ENCODE measurements at places on chromosomes 4 and X. TPM values are rescaled to one million over a fixed set of nuclear protein-coding genes. Genes with fewer than 3 reads are reported as not detected.
A peak's percentile ranks its signal among the peaks of the same experiment; 100 is the strongest.

GRCh38 chr4:112085156-112086035, 59.9 kb upstream of the FAM241A start:
- no peak for DNase-seq
- no peak overlapping the region for H3K27ac ChIP-seq
- H3K4me1 ChIP-seq: no peaks in the 10 kb centered on the region
- no peaks in the 10 kb centered on the region for H3K36me3 ChIP-seq
- H3K4me3 ChIP-seq: no peak overlapping the region
- H3K27me3 ChIP-seq: no peaks in the 10 kb centered on the region

DNA sequence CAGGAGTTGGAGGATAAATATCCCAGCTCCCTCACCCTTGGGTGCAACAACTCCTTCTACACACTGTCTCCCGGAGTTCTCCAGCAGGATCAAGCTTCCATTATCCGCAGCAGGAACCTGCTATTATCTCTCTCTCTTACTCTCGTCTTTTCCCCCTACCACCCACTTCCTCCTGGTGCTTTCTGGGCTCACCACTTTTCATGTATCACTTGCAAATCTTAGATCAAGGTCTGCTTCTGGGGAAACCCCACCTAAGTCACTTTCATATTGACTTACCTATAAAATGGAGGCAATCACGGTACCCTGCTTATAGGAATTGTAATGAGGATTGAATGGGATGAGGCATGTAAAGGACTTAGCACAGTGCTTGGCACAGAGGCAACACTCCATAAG, 589.5 kb downstream of the BCOR start:
- no peaks in the 10 kb centered on the region for H3K27me3 ChIP-seq
- DNase-seq: no peak
- H3K4me3 ChIP-seq: no peak overlapping the region
- H3K36me3 ChIP-seq: no peaks in the 10 kb centered on the region
- no peaks in the 10 kb centered on the region for H3K4me1 ChIP-seq
- no peak overlapping the region for H3K27ac ChIP-seq

The NBDY gene
- 13.8 TPM for total RNA-seq

The MEPE gene
- total RNA-seq: not detected

DNA sequence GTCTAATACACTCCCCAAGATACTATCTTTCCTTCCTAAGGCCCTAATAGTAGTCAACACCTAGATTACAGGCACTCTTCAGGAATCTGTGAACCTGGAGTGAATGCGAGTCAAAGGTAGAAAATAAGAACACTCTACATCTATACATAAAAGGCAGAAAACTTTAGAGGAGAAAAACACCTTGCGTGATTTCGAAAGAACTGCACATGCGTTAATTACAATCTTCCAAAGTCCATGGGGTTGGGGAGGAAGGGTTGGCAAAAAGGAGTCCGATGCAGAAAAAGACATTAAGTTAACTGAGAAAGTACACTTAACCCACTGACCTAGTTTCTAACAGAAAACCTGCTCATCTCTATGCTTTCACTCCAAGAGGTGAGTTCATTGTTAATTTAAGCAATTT, 27.3 kb downstream of the KLHL15 start:
- no peaks in the 10 kb centered on the region for H3K4me1 ChIP-seq
- no peaks in the 10 kb centered on the region for H3K27me3 ChIP-seq
- no peak for DNase-seq
- H3K4me3 ChIP-seq: no peak overlapping the region
- H3K36me3 ChIP-seq: no peaks in the 10 kb centered on the region
- H3K27ac ChIP-seq: no peak overlapping the region

The CXCL8 gene
- total RNA-seq: 0.49 TPM

The SLC7A11 gene
- 1.5 TPM for total RNA-seq

DNA sequence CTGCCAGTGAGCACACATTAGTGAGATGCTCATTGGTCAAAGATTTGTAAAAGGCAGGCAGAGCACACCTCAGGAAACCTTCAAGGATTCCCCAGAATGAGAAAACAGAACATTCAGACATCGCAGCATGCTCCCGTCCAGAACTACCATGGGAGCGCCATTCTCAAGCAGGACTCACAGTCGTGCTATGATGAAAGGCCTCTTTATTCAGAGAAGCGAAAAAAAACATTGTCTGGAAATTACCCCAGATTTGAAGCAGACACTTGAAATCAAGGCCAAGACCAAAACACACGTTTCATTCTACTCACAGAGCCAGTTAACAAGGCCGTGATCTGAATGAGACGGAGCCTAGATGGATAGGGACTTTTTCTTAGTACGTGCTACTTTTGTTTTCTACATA, 961.8 kb upstream of the TENM3 start:
- no peak for DNase-seq
- no peaks in the 10 kb centered on the region for H3K4me1 ChIP-seq
- no peak overlapping the region for H3K4me3 ChIP-seq
- no peaks in the 10 kb centered on the region for H3K27me3 ChIP-seq
- H3K27ac ChIP-seq: no peak overlapping the region

DNA sequence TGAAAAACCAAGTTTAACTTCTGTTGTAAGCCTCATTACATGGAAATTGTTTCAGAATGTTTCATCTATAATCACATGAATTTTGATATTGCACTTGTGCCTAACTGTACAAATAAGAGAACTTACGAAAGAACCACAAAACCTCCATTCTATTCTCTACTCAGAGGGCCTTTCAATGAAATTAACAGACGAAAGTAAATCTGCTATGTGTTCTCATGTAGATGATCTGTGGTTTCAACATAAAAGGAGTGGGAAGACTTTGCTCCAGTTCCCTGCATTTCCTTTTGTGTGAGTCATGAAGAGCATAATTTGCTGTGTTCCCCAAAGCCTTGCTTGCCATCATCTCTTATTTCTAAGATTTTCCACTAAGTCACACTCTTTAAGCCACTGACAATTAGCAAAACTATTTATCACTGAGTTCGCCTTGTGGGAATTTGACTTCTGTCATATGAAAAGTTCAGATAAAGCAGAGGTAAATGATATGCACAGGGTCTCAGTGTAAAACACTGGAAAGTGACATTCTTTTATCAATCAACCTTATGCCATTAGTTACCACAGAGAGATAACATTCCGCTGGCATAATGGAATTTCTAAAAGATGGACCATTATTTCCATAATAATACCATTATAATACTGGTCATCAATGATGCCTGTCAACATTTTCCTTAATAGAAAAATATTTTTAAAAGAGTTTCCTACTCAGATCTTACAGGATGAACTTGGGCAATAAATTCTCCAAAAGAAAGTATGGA, 329.8 kb downstream of the NR3C2 start:
- DNase-seq: no peak
- no peaks in the 10 kb centered on the region for H3K27me3 ChIP-seq
- no peak overlapping the region for H3K4me3 ChIP-seq
- H3K4me1 ChIP-seq: no peaks in the 10 kb centered on the region
- no peaks in the 10 kb centered on the region for H3K36me3 ChIP-seq

DNA sequence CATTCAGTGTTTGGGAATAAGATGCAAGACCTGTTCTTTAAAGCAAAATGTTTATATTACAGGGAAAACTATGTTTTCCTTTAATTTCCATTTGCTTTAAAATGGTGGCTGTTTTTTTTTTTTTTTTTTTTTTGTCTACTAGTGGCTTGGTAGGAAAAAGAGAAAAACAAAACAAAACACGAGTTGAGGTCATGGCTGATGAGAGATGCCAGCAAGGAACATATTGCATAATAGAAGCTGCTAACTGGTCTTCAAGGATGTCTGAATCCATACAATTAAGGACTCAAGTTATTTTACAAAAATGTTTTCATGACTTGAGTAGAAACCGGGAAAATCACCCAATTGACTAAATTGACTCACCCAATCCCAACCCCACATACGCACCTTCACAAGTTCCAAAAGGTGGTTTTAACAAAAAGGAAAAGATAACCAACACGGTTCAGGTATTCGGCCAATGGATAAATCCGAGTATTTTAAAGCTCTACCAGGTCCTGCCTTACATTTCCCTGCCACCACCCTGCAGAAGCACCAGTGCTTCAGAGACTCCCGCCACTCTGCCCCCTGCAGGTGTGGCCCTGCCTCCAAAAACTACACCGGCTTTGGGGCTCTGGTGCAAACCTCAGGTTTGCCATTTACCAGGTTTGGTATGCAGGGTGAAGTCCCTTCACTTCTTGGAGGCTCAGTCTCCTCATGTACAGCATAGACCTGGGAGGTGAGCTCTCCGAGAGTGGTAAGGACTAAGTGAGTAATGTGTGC, 27.1 kb downstream of the PIR start:
- no peaks in the 10 kb centered on the region for H3K27me3 ChIP-seq
- no peaks in the 10 kb centered on the region for H3K36me3 ChIP-seq
- DNase-seq: no peak
- no peaks in the 10 kb centered on the region for H3K4me1 ChIP-seq

The NPFFR2 gene
- not detected for total RNA-seq

- no peak for DNase-seq
- no peaks in the 10 kb centered on the region for H3K27me3 ChIP-seq
- H3K4me3 ChIP-seq: no peak overlapping the region
- H3K27ac ChIP-seq: no peak overlapping the region
Measured at GRCh38 chr4:155692361-155692760, 25.7 kb downstream of the GUCY1A1 start.

DNA sequence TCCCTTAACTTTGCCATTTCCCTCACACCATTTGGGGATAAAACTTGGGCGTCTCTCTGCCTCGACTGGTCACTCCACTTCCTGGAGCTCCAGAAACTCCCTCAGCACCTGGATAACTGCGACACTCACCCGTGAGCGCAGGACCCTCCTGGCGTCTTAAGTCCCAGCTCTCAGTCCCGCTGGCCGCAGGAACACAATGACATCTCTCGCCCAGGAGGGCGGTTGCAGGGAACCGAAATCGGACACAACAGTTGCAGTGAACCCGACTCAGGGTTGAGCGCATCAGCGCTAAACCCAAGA, 370.9 kb upstream of the SMIM31 start:
- no peak overlapping the region for H3K27ac ChIP-seq
- H3K4me1 ChIP-seq: peaks cover 17% of the 10 kb centered on the region
- H3K36me3 ChIP-seq: no peaks in the 10 kb centered on the region
- H3K27me3 ChIP-seq: no peaks in the 10 kb centered on the region
- DNase-seq: no peak
- peak overlapping the region; percentile 36 for H3K4me3 ChIP-seq

DNA sequence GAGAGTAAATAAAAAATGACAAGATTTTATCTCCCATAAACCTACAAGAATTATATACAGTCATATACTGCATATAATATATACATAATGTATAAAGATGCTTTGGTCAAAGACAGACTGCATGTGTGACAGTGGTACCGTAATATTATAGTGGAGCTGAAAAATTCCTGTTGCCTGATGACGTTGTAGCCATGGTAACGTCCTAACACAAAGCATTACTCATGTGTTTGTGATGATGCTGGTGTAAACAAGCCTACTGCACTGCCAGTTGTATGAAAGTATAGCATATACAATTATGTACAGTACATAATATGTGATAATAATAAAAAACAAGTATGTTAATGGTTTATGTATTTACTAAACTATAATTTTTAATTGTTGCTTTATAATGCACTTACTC, 245.2 kb upstream of the CENPE start:
- H3K27ac ChIP-seq: no peak overlapping the region
- no peak overlapping the region for H3K4me3 ChIP-seq
- no peaks in the 10 kb centered on the region for H3K36me3 ChIP-seq
- no peak for DNase-seq
- H3K27me3 ChIP-seq: no peaks in the 10 kb centered on the region

GRCh38 chrX:132231587-132231986, 12.3 kb upstream of the RAP2C start:
- H3K4me1 ChIP-seq: no peaks in the 10 kb centered on the region
- no peaks in the 10 kb centered on the region for H3K36me3 ChIP-seq

The CSAG1 gene
- total RNA-seq: not detected

The TRPC3 gene
- 0.98 TPM for total RNA-seq

- no peak overlapping the region for H3K4me3 ChIP-seq
- H3K36me3 ChIP-seq: no peaks in the 10 kb centered on the region
- H3K4me1 ChIP-seq: no peaks in the 10 kb centered on the region
- H3K27me3 ChIP-seq: no peaks in the 10 kb centered on the region
- H3K27ac ChIP-seq: no peak overlapping the region
Measured at GRCh38 chr4:114464726-114465272, 133.8 kb upstream of the UGT8 start.

GRCh38 chr4:83947830-83948193, 411.9 kb downstream of the GPAT3 start:
- H3K36me3 ChIP-seq: no peaks in the 10 kb centered on the region
- no peak overlapping the region for H3K4me3 ChIP-seq
- no peak overlapping the region for H3K27ac ChIP-seq
- DNase-seq: no peak
- H3K4me1 ChIP-seq: no peaks in the 10 kb centered on the region

The RHOXF2B gene
- not detected for total RNA-seq

DNA sequence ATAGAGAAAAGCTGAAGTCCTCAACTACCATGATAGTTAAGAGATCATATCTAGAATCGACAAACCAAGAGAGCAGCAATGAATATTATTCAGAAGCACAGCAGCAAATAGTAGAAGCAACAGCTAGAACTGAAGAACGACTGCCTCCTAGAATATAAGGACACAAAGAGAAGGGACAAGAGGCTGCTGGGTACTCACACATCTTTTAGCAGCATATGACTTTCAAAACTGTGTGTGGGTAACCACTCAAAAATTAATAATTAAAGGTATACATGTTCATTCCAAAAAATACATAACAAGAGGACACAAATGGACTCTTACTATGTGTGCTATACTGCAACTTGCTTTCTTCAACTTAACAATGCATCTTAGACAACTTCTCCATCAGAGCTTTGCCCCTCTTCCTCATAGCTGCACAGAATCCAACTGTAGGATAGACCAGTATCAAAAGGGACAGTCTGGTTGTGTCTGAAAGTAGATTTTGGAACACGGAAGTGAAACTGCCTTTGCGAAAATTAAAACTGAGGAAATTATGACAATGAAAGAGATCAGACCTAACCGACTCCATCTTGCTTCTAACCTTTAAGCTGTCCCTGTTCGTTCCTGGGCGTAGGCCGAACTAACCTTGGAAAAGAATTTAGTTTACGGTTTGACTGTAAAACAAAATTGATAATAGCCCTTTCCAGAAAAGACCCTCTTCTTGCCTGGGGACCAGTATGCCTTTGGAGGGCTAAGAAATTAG, 125.7 kb downstream of the SH3KBP1 start:
- H3K4me3 ChIP-seq: no peak overlapping the region
- no peak overlapping the region for H3K27ac ChIP-seq
- H3K4me1 ChIP-seq: no peaks in the 10 kb centered on the region
- no peaks in the 10 kb centered on the region for H3K36me3 ChIP-seq
- no peak for DNase-seq
- H3K27me3 ChIP-seq: no peaks in the 10 kb centered on the region

- no peak overlapping the region for H3K4me3 ChIP-seq
- H3K27me3 ChIP-seq: no peaks in the 10 kb centered on the region
- no peak overlapping the region for H3K27ac ChIP-seq
- no peak for DNase-seq
- H3K4me1 ChIP-seq: no peaks in the 10 kb centered on the region
Measured at GRCh38 chr4:114087596-114088230, 108.3 kb upstream of the ARSJ start.

GRCh38 chr4:139781066-139781465, 115.4 kb downstream of the MGST2 start:
- no peak for DNase-seq
- H3K27ac ChIP-seq: no peak overlapping the region
- no peak overlapping the region for H3K4me3 ChIP-seq
- H3K4me1 ChIP-seq: no peaks in the 10 kb centered on the region

- H3K36me3 ChIP-seq: no peaks in the 10 kb centered on the region
- no peak overlapping the region for H3K4me3 ChIP-seq
- no peak for DNase-seq
Measured at GRCh38 chrX:15607067-15607466, 6.3 kb upstream of the ACE2 start.

The IL2 gene
- not detected for total RNA-seq

Measured in vagina (tissue), 2 donors.